Left renal pelvis (tissue), 4 donors: ENCODE measurements at places on chromosomes 1 and 21.

- DNase-seq: no peak
Observed at GRCh38 chr1:180909005-180909414, 3.7 kb upstream of the KIAA1614 start.

- no peak for DNase-seq
Observed at GRCh38 chr1:211476200-211476849, 15.6 kb downstream of the RD3 start.

- DNase-seq: no peak
Observed at GRCh38 chr1:91643431-91643830, 142.8 kb downstream of the CDC7 start.

DNA sequence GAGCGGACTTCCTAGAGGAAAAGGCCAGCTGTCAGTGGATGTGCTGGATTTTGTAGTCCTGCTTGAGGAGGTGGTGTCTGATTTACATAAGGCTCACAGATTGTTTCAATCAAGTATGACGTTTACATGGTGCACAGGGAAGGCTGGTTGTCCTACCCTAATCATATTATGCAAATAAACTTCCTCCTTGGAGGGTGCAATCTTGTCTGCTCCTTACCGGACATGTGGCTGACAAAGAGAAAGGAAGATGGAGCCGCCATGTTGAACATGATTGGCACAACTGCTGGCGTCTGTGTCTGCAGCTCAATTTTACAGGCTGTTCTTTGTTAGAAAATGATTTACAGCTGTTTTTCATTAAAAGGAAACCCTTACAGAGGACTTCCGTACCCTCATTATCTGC, 1656.1 kb downstream of the KCNT2 start:
- DNase-seq: no peak

GRCh38 chr1:31801458-31801857, 14.4 kb downstream of the SPOCD1 start:
- DNase-seq: no peak

- DNase-seq: no peak
Observed at GRCh38 chr1:187465441-187465840, 636.7 kb downstream of the PLA2G4A start.

DNA sequence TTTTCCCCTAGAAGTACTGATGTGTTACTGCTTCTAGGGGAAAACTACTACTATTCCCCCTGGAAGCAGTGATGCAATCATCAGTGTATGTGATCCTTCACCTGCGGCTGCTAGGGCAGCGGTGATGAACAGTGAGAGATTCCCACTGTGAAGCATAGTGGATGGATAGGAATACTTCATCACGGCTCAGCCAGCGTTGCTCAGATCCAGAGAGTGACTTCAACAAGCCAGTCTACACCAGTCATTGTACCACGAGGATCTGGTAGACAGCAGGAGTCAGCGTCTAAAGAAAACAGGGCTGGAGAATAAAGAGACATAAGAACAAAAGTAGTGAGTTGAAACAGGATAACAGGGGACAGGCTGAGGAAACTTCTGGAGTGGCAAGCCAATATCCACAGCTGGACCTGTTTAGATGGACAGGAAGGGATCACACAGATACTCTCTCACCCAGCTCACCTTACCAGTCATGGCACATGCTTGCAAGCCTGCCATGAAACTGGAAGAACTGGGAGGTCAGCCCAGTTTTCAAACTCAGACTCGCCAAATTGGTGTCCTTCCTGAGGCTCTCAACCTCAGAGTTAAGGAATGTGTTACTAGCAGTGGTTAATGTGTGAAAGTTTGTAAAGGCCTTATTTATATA, 42.4 kb upstream of the LRRC52 start:
- DNase-seq: no peak

GRCh38 chr1:166685200-166685599, 154.1 kb upstream of the POGK start:
- no peak for DNase-seq

- no peak for DNase-seq
Observed at GRCh38 chr1:247322849-247323586, 8.6 kb downstream of the ZNF496 start.

GRCh38 chr21:16536643-16537434, 807.1 kb downstream of the USP25 start:
- DNase-seq: no peak
